ENCODE measurements at places on chromosomes 4 and X.
A peak's percentile ranks its signal among the peaks of the same experiment; 100 is the strongest.

- no peak for DNase-seq
Observed at GRCh38 chr4:147844781-147845180, 112.9 kb downstream of the ARHGAP10 start.

DNA sequence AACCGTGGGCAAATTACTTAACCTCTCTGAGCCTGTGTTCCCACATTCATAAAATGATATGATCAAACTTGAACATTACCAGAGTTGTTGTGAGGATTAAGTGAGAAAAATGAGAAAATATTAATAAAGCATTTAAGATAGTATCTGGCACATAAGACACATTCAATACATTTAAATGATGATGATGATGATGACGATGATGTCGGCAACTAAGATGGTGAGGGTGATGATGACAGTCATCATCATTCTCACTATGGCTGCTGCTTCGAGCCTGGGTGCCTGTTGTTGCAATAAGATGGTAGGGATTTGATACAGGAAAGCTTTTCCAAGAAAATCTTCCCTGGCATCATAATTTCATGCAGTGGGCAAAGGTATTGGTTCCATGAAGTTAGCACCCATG, 11.1 kb downstream of the TMEM164 start:
- DNase-seq, result no peak

GRCh38 chr4:156377036-156377710, 423.5 kb upstream of the CTSO start:
- DNase-seq, result no peak

DNA sequence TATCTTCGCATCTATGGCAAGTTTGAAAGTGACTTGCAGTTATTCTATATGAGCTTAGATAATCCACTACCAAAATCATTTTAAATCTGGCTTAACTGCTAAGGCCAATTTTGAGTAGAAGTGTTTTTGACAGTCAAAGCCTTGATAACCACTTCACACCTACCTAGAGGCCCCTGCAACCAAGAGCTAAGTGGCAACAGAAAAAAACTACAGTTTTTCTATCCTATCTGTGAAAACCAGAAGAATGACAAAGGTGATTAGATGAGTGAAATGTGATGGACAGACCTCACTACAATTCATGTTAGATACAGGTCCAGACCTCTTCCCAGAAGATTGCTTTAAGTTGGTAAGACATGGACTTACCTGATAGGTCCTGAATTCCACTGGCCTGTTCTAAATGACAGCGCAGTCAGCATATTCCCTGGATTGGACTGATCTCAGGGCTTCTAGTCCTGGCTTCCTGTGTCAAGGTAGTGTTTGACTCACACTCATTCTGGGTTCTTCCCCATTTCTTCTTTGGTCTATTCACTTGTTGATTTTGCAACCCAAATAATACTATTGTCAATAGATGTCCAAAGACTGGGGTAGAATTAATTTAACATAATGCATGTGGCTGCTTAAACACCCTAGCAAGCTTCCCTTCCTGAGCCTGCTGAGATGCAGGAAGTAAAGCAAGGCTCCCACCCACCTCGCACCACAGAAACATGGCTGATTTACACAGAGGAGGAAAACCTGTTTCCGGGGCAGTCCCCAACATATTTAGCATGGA, 65.1 kb downstream of the PPP3CA start:
- no peak for DNase-seq

- no peak for DNase-seq
Observed at GRCh38 chr4:6502747-6503465, 30.5 kb upstream of the PPP2R2C start.

- no peak for DNase-seq
Observed at GRCh38 chr4:109873791-109874514, 26.0 kb downstream of the LRIT3 start.

GRCh38 chr4:112288455-112288854, 2.8 kb upstream of the TIFA start:
- no peak for DNase-seq

DNA sequence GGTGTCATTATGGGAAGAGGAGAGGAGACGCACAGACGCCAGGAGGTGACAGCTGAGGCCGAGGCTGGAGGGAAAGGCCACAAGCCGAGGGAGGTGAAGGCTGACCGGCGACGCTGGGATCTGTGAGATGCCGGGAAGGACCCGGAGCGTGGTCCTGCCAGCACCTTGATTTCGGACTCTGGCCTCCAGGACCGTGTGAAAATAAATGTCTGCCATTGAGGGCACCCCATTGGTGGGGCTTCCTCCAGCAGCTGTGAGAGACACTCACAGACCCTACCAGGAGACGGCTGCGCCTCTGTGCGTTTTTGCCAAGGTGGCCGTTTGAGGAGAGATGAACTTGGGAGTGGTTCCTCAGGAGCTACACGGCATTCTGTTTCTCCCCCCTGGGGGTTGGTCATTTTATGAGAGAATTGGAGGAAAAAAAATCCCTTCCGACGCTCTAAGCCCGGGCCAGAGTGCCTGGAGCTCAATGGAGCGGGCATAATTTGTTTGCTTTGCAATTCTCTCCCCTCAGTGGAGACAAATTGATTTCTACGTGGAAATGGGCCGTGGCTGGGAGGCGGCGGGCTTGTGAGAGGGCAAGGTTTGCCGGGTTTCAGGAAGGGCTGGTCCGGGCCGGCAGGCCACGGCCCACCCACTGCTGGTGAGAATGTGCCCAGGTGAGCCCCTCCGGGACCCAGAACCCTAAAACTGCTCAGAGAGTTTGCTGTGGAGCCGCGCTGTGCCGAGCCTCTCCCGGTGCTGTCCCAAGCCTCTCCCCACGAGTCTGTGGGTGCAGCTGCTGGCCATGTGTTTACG, 53.9 kb downstream of the CPZ start:
- no peak for DNase-seq

DNA sequence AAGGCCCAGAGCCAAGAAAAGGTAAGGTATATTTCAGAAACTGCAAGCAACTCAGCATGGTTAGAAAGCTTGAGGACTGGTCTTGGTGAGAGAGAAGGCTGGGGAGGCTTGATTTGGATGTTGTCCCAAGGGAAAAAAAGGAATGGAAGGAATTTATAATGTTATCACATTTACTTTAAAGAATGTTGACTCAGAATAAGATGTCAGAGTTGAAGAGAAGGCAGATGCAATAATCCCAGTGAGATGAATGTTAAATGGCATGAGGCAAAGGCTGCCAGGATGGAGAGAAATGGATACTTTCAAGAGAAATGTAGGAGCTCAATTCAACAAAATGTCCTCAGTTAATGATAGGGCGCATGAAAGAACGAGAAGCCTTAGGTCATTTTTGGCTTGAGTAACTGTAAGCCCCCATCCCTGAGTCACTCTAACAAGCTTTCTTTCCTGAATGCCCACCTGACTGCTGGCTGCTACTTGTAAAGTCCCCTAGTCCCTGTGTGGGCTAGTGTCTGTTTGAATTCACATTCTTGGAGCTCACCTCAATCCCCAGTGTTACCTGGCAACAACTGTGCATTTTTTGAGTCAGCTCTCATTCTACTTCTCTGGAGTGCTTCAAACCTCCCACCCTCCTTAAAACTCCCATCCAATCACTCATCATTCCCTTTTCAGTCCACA, 103.0 kb upstream of the TAPT1 start:
- DNase-seq, result no peak

DNA sequence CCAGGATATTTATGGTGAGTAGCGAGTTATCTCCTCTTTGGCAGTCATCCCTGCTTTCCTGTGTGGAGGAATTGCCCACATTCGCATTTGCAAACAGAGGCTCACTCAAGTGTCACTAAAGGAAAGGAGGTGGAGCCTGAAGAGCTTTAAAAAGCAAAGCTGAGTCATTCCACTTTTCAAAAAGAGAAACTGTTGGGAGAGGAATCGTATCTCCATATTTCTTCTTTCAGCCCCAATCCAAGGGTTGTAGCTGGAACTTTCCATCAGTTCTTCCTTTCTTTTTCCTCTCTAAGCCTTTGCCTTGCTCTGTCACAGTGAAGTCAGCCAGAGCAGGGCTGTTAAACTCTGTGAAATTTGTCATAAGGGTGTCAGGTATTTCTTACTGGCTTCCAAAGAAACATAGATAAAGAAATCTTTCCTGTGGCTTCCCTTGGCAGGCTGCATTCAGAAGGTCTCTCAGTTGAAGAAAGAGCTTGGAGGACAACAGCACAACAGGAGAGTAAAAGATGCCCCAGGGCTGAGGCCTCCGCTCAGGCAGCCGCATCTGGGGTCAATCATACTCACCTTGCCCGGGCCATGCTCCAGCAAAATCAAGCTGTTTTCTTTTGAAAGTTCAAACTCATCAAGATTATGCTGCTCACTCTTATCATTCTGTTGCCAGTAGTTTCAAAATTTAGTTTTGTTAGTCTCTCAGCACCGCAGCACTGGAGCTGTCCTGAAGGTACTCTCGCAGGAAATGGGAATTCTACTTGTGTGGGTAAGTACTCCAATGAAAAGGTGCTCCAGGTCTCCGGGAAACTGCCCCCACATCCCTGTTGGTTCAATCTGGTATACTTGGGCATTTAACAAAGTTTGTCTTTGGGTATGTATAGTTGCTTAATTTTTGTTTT, at the start of gene EGF:
Gene EGF (plus strand): TSS at position 178 of the 890 bp plus-strand sequence. CDS start 453 bp downstream, at position 631.
- no peak for DNase-seq

GRCh38 chrX:29662101-29662500, 553.3 kb upstream of the MAGEB2 start:
- DNase-seq, result no peak

GRCh38 chrX:47158131-47158530, 13.1 kb downstream of the RBM10 start:
- DNase-seq, result no peak

GRCh38 chrX:39073131-39073530, 271.9 kb downstream of the MID1IP1 start:
- no peak for DNase-seq

DNA sequence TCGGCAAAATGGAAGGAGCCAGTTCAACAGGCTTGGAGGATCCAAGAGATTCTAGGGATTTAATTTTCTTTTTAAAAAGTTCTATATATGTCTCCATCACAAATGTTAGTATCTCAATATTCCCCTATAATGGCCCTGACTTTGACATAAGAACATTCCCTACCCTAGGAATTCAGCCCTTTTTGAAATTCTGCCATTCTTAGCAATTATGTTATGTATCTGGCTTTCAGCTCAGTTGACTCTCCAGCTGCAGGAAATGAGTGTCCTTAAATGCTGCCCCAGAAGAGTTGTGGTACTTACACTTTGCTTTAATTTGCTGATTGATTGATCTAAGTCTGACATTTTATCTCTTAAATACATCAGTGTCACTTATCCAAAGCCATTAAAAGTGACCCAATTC, 1454.3 kb downstream of the FSTL5 start:
- DNase-seq, result no peak

- DNase-seq, result no peak
Observed at GRCh38 chr4:141301216-141301615, 80.5 kb downstream of the ZNF330 start.

DNA sequence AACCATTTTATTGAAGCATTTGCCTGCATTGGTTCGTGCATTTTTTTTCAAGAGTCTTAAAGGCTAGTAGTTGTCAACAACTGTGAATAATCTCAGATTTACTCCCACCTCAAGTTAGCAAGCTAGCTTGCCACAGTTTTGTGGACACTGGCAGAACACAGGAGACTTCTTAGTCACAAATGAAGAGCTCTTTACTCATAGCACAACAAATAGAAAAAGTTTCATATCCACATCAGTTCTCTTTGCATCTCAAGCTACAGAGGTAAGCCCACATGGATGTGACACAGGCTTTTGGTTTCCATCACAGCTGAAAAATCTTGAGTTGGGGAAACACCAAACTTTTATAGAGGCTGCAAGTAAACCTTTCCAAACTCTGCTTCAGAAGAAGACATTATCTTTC, 2315.7 kb upstream of the TENM3 start:
- no peak for DNase-seq

DNA sequence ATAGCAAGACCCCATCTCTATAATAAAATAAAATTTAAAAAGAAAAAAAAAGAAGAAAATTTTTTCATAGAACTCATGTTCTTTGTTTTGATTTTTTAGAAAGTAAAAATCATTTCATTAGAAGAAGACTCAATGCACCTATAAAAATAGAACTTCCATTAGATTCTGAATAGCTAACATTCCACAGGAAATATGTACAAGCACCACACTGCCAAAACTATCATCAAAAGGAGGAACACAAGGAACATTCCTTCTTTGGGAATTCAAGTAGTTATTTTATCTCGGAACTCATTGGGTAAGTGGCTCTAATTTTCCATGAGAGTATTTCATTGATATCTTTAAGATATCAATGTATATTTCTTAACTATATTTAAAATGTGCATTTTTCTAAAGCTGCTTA, 157.6 kb downstream of the CAMK2D start:
- no peak for DNase-seq

DNA sequence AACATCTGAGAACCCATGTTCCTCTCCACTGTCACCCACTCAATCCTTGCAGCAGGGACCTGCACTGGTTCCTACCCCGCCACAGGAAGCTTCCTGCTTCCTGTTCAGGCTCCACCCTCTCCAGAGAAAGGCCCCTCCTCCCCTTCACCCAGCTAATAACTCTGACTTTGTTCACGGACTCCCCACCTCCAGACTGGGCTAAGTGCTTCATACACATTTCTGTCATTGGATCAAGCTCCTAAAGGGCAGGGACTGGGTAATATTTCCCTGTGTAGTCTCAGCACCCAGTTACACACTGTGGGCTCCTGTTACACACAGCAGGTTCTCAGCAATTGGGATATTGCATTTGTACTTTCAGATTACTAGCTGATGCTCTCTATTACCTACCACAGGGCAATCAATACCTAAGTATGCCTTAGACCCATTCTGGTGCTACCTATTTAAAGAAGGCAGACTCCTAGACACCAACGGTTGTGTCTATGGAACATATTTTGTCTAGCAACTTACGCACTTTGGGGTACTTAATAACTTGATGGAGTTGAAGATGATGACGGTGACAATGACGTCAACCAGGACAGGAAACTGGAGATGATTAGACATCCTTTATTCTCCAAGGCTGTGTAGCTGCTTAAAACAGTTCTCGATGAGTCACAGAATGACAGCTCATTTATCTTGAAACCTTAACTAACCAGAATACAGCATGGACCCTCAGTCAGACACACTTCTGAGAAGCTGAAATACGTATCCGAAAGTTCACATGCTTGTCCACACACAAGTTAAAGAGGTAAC, 58.1 kb downstream of the MAML3 start:
- DNase-seq, result peak; percentile 20

DNA sequence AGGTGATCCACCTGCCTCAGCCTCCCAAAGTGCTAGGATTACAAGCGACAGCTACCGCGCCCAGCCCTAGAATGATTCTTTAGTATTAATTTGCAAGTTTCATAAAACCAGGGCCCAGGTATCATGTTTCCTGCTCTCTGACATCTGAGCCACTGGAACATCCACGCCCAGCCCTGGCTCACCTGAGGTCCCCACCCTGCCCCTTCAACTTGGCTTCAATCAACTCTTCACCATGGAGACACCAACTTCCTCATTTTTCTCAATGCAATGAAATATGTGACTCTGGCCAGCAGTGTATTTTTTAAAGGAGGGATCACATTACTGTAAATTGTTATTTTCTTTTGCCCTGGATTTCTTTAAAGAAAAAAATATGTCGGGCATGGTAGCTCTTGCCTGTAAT, 3.9 kb downstream of the PRSS12 start:
- DNase-seq, result no peak

- no peak for DNase-seq
Observed at GRCh38 chr4:22385611-22386011, 130.3 kb downstream of the ADGRA3 start.

- no peak for DNase-seq
Observed at GRCh38 chrX:51852096-51852495, 41.3 kb upstream of the MAGED1 start.

- DNase-seq, result no peak
Observed at GRCh38 chrX:35919536-35920309, at the start of gene CFAP47. Gene CFAP47 (plus strand): TSS chrX:35919734. CDS start chrX:35919800, 66 bp downstream.

GRCh38 chr4:185838514-185839193, 26.7 kb upstream of the SORBS2 start:
- no peak for DNase-seq

- no peak for DNase-seq
Observed at GRCh38 chr4:118589471-118590055, 95.6 kb upstream of the METTL14 start.

Data from T-helper 9 cell (primary cell).